ENCODE measurements at places on chromosomes 3 and 15.

DNA sequence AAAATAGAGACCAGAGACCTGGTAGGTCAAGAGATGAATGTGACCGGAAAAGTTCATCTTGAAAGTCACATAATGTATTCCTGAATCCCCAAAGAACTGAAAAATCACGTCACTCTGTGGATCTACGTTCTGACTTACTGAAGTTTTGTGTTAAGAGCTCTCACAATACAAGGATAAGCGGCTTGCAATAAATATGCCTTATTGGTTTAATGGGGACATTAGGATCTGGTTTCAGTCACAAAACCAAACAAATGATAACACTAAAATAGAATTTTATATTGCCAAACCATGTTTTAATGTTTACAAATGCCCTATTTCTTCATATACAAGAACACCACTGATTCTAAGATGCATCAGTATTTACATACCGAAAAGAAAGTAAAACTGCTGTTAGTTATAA is 164.2 kb downstream of the FMN1 start:
- no peak for DNase-seq

DNA sequence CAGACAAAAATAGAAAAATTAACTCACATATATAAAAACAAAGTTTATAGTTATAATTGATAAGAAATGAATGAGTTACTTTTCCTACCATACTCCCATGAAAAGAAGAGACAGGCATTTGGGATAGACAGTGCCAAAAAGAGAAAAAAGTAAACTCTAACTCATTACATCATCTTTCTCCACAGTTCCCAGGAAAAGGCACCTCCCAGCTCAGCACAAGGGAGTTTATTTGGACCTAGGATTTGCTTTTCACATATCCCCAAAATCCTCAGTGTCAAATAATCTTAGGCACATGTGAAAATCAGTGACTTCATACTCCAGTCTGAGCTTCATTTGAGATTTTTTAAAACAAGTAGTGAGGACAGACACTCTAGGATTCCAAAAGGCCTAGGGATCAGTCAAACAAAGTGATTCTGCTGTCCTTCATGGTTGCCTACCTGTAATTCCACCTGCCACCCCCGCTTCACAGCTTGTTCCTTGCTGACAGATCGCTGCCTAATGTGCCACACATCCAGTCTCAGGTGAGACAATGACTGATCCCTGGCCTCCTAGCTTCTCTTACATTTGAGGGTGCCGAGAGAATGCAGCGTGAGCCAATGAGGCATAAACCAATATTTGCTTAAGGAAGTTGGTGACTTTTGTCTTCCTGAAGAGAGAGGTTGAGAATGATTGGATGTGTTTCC is 573.7 kb downstream of the TBL1XR1 start:
- DNase-seq, result no peak

DNA sequence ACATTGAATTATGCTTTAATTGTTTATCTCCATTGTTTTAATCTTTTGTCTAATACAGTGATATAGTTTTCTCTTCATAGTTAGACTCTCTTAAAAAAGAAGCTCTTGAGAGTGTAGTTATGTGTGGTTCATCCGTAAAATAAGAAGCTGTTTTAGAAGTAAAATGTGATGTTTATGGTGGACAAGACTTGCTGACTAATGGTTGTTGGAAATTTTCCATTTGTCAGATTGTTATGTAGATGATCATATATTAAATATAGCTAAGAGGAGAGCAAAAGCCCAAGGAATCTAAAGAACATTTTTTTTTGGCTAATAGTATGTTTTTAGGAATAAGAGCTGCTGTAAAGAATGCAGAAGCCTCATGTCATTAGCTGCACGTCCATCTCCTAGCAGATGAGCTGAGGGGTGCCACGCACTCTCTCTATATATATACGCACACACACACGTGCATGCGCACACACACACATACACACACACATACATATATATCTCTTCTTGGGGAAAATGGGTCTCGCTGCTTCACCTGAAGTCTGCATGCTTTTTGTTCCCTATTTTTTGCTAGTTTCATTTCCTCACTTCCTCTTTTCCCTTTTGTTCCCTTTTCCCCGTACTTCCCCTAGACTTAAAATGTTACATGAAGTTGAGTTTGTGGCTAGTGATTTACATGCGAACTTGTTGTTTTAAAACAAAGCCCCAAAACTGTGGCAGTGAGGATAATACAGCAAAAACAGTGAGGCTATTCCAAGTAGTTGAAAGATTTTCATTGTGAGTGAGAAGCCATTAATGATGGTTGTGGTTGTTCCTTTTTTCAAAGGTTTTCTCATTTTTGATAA is 107.8 kb downstream of the MBNL1 start:
- DNase-seq, result no peak

DNA sequence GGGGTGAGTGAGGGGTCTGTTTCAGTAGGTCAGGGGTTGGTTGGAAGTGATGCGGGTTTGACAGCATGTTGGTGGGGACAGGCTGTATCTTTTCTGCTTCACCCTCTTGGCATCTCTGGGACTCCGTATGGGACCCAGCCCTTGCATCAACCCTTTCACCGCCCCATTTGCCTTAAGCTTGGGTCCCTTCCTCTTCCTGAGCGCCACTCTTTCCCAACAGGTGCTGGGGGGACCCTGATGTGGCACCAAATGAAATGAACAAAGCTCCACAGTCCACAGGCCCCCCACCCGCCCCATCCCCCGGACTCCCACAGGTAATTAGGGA is 1.1 kb downstream of the EIF4G1 start:
- DNase-seq, result no peak

DNA sequence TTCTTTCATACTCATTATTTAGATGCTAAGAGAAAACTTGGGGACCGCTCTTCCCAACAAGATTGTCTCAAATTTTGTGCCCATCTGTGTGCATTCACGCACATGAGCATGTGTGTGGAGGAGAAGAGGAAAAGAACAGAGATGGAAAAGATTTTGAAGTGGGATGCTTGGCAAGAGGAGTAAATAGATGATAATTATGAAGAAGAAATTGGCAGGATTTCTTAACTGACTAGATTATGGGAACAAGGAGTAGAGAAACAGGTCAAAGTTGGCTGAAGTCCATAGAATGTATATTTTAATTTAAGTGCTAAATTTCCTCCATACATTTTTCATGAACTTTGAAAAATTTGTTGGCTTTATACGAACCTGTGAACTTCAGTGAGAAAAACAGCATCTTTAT is 100.1 kb downstream of the ZNF609 start:
- no peak for DNase-seq

DNA sequence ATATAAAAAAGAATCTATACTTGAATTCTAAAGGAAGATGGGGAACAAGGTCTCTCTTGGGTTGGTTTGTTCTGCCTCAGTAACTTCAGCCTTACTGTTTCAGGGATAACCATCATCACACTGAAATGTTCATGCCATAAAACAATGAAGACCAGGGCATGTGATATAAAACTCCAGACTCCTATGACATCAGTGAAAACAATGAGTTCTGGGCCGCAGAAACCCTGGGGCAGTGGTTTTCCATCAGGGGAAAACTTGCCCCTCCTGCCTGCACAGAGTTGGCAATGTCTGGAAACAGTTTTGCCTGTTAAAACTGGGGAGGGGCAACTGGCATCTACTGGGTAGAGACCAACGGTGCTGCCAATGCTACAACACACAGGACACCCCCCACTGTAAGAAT is 46.8 kb downstream of the CA12 start:
- DNase-seq, result no peak

GRCh38 chr3:64773137-64773536 is 85.3 kb upstream of the ADAMTS9 start:
- no peak for DNase-seq
